Thyroid gland (tissue), 4 donors: ENCODE measurements at places on chromosomes 5 and 9. TPM values are rescaled to one million over a fixed set of nuclear protein-coding genes. Genes with fewer than 3 reads are reported as not detected.
A peak's percentile ranks its signal among the peaks of the same experiment; 100 is the strongest.

DNA sequence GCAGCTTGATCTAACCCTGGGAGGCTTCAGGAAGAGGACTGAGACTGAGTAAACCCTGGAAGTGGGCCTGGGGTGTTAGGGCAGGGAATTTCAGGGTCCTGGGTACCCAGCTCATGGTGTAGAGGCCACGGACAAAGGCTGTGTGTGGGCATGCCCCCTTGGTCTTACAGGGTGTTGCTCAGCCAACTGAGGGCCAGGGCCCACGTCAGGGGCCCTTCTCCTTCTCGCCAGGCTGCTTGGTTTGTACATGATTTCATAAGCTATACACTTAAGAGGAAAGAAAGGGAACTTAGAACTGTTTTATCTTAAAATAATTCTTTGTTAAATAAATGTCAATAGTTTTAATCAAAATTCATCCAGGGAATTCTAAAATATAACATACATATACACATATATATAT is 95.4 kb downstream of the TLE4 start:
- no peaks in the 10 kb centered on the region for H3K36me3 ChIP-seq
- no peaks in the 10 kb centered on the region for H3K27me3 ChIP-seq
- DNase-seq: no peak
- no peak overlapping the region for H3K4me3 ChIP-seq

- no peak for DNase-seq
- H3K4me3 ChIP-seq: no peak overlapping the region
- H3K36me3 ChIP-seq: no peaks in the 10 kb centered on the region
- H3K4me1 ChIP-seq: no peaks in the 10 kb centered on the region
Measured at GRCh38 chr5:86684222-86684621, 66.5 kb downstream of the COX7C start.

DNA sequence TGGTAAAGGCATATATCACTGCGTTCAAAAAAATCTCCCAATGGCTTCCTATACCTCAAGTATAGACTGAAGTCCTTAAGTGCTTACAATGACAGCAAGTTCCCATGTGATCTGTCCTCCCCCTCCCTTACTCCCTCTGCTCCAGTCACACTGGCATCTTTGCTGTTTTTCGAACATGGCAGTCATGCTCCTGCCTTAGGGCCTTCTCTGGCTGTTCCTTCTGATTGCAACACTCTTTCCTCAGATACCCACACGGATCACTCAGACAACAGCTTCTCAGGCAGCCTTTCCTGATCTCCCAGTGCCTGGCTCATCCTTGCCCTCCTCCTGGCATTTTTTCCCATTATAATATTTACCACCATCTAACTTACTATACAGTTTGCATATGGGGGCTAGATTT is 232.8 kb downstream of the ARHGEF28 start:
- no peak overlapping the region for H3K4me3 ChIP-seq
- no peak for DNase-seq
- H3K4me1 ChIP-seq: peaks cover 26% of the 10 kb centered on the region
- no peaks in the 10 kb centered on the region for H3K36me3 ChIP-seq

GRCh38 chr5:139636975-139637408 is 11.2 kb upstream of the CXXC5 start:
- DNase-seq: no peak
- peak overlapping the region; percentile 91 for H3K27ac ChIP-seq
- no peak overlapping the region for H3K4me3 ChIP-seq
- no peaks in the 10 kb centered on the region for H3K27me3 ChIP-seq
- peaks cover 46% of the 10 kb centered on the region for H3K4me1 ChIP-seq

- H3K4me1 ChIP-seq: peaks cover 43% of the 10 kb centered on the region
- no peak overlapping the region for H3K4me3 ChIP-seq
- peak; percentile 91 for DNase-seq
- H3K27ac ChIP-seq: peak overlapping the region; percentile 76
- no peaks in the 10 kb centered on the region for H3K27me3 ChIP-seq
Measured at GRCh38 chr5:138944527-138945322, 69.6 kb upstream of the LRRTM2 start.

- H3K4me3 ChIP-seq: no peak overlapping the region
- no peak overlapping the region for H3K27ac ChIP-seq
- H3K27me3 ChIP-seq: no peaks in the 10 kb centered on the region
- H3K4me1 ChIP-seq: no peaks in the 10 kb centered on the region
- H3K36me3 ChIP-seq: no peaks in the 10 kb centered on the region
Measured at GRCh38 chr9:36755019-36755418, 182.3 kb downstream of the MELK start.

DNA sequence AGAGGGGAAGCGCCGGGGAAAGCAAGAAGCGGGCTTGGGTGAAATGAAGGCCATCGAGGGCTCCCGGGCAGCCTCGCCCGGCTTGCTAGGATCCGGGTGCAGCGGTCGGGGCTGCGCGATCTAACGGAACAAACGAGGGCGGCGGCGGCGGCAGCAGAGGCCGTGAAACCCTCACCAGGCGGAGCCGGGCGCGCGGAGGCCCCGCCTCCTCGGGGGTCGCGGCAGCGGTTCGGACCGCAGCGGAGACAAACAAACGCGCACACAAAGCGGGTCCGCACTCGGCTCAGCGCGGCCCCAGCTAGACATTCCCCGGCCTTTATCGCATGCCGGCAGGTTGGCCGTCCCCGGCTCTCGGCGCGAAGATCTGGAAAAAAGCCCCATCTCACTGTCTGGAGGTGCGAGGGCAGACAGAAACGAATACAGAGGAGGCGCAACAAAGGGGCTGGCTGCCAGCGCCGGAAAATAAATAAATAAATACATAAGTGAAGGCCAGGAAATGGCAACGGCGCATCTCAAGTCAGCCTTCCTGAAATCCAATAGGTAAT is 10.5 kb upstream of the TRIM36 start:
- DNase-seq: peak; percentile 10
- peaks cover 29% of the 10 kb centered on the region for H3K27me3 ChIP-seq
- H3K27ac ChIP-seq: no peak overlapping the region
- H3K4me3 ChIP-seq: peak overlapping the region; percentile 22
- no peaks in the 10 kb centered on the region for H3K36me3 ChIP-seq
- peaks cover 16% of the 10 kb centered on the region for H3K4me1 ChIP-seq

- peak overlapping the region; percentile 57 for H3K27ac ChIP-seq
- peak overlapping the region; percentile 24 for H3K4me3 ChIP-seq
- no peaks in the 10 kb centered on the region for H3K36me3 ChIP-seq
- DNase-seq: peak; percentile 70
- H3K4me1 ChIP-seq: peaks cover 5% of the 10 kb centered on the region
Measured at GRCh38 chr5:140631831-140632365, 1.1 kb downstream of the CD14 start.

Gene CEP72
- total RNA-seq: 4.9 TPM

Gene AFAP1L1
- total RNA-seq: 15.9 TPM
